ENCODE measurements at places on chromosomes 11 and 22.

GRCh38 chr11:127000291-127000968, at the start of gene KIRREL3:
TSS of gene KIRREL3 (minus strand) at chr11:127000770.
- DNase-seq = peak; percentile 58

- no peak for DNase-seq
Measured at GRCh38 chr11:100760744-100761143, 73.7 kb downstream of the ARHGAP42 start.

- DNase-seq = no peak
Measured at GRCh38 chr22:44668190-44668885, 33.7 kb upstream of the PRR5 start.

DNA sequence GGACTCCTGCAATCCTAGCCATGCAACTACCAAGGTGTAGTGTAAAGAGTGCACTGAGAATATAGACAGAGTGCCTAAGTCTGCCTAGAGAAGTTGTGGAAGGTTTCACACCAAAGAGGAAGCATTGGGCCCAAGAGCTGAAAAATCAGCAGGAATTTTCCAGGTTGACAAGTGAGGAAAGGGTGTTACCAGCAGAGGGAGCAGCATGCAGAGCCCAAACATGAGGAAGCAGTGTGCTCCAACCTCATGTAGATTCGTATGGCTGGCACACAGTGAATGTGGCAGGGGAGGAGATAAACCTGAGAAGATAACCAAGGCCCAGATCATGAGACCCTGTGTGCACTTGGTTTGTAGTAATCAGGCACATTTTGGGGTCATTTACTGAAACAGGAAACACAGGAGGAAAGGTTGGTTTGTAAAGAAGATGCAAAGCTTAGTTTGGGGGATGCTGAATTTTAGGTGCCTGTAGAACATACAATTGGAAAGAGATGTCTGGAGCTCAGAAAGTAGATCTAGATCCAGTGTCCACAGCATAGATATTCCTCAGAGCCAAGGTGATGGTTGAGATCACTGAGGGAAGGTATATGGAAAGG, 1.7 kb downstream of the HPX start:
- peak; percentile 7 for DNase-seq

DNA sequence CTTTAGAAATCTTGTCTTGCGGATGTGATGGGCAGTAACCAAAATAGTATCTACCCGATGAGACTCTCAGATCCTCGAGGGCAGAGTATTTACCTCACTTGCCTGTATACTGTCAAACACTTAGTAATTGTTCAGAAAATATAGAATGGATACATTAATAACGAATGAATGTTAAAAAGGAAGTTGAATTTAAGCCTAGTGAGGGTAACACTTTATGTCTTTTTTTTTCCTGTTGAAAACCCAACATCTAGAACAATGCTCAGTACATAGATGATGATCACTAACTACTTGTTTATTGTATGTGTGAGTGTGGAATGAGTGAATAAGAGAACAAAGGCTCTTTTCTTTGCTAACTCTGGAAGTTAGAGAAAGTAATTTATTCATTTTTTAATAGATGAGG, 195.7 kb downstream of the MIAT start:
- no peak for DNase-seq

DNA sequence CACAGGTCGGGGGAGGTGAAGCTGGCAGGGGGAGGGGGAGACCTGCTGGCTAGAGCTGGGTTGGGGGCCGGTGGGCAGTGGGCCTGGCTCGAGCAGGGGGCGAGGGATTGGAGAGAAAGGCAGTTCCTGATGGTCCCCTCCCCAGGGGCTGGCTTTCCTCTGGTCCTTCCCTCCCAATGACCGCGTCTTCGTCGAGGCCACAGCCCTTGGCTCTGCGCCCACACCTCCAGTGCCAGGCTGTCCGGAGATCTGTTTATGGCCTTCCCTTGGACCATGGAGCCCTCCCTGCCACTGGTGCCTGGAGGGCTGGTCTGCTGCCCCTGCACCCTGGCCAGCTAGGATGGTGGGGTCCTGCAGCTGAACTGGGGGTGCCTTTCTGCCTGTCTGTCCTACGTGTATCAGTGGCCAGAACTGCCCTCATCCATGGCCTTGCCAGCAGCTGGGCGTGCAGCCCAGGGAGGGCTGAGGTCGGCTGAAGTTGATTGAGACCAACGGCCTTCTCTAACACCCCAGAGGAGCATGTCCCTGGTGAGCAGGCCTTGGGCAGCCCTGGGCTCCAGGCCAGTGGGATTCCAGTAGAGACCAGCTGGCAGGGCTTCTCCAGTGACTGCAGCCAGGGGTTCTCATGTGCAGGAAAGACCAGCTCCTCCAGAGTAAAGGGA, 12.3 kb downstream of the TANGO2 start:
- peak; percentile 59 for DNase-seq

- no peak for DNase-seq
Measured at GRCh38 chr11:131146827-131147490, 223.5 kb upstream of the NTM start.

- no peak for DNase-seq
Measured at GRCh38 chr22:48919187-48919590, 908.5 kb downstream of the BRD1 start.

DNA sequence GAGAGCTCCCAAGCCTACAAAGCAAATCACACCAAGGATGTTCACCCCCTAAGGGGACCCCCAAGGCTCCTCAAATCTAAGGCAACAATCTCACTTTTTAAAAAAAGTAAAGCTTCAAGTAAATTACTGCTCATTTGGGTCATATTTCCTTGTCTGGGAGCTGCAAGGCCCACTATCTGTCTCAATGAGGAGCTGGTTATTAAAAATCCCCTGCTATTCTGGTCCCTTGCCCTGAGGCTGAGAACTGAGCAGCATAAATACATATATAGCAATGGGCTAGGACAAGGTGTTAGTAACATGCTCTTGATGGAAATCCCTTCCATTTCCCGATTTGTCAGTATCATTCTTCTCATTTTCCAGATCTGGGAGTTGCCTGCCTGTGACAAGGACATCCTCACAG, 119.2 kb downstream of the ETS1 start:
- DNase-seq = no peak

- no peak for DNase-seq
Measured at GRCh38 chr22:44604991-44605390, 97.0 kb upstream of the PRR5 start.

DNA sequence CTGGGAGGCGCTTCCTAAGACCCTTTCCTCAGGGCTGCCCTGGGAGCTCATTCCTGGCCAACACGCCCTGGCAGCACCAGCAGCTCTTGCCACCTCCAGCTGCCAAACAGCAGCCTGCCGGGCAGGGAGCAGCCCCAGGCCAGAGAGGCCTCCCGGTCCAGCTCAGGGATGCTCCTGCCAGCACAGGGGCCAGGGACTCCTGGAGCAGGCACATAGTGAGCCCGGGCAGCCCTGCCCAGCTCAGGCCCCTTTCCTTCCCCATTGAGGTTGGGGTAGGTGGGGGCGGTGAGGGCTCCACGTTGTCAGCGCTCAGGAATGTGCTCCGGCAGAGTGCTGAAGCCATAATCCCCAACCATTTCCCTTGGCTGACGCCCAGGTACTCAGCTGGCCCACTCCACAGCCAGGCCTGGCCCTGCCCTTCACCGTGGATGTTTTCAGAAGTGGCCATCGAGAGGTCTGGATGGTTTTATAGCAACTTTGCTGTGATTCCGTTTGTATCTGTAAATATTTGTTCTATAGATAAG, 7.6 kb downstream of the SLC39A13 start:
- no peak for DNase-seq

DNA sequence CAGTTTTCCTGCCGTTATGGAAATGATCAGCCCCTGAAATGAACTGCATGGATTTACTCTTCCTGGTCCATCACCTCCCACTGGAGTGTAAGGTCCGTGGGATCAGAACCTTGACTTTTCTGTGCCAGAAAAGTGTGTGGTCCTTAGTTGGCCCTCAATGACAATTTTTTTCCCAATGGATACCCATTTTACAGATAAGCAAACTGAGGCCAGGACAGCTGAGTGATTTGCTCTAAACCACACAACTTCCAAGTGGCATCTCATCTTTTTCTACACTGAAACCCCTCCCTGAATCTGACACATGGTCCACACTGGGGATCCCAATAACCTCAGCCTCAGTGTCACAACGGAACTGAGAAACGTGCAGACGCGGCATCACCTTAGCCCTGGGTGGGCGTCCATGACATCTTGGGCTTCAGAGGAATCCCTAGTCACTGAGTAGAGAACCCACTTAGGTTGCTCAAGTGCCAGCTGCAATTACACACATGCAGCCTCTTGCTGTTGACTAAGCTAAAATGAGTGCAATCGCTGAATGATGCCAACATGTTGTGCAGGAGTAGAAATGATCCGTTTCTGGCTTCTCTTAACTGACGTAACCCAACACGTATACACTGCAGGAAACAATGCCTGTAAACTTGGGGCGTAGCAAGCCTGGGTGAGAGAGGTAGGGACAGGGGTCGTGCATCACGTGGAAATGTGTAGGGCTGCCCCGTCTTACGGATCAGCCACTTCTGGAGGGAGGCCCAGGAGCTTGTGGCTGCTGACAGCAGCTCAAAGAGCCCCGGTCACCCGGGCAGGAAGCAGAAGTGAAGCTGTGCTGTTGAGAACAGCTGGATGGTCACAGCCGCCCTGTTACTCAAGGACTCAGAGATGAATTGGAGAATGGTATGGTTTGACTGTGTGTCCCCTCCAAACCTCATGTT, 136.3 kb downstream of the SHANK2 start:
- no peak for DNase-seq

DNA sequence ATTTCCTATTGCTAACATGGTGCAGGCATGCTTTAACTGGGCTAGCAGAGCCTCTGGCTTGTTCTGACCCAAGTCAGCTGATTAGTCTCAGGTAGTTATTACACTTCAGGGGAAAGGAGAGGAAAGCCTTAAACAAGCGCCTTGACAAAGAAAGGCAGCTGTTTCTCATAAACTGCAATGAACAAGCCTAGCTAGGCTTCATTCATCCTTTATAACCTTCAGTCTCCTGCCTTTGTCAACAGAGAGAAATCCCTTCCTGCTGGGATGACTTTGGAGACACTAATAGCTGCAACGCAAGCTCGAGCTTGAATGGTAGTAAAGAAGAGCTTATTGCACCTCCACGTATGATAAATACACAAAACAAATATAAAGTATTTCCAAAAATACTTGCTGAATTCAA, 68.4 kb downstream of the CCDC34 start:
- DNase-seq = no peak

GRCh38 chr11:32890843-32891656, 1.6 kb upstream of the QSER1 start:
- DNase-seq = no peak

DNA sequence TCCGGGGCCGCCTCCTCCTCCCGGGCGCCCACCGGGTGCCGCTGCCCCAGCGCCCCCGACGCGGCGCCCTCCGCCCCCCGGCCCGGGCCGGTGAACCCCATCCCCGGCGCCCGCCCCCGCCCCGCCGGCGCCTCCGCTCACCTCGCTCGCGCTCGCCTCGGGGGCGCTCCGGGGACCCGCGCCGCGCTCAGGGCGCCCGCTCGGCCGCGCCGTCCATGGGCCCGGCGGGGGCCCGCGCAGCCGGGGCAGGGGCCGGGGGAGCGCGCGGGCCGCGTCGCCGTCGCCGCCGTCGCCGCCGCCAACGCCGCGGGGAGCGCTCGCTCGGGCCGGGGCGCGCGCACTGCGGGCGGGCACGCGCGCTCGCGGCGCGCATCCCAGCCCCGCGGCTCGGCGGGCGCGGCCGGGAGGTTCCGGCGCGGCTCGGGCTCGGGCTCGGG, 293 bp downstream of the DUSP8 start:
- no peak for DNase-seq

DNA sequence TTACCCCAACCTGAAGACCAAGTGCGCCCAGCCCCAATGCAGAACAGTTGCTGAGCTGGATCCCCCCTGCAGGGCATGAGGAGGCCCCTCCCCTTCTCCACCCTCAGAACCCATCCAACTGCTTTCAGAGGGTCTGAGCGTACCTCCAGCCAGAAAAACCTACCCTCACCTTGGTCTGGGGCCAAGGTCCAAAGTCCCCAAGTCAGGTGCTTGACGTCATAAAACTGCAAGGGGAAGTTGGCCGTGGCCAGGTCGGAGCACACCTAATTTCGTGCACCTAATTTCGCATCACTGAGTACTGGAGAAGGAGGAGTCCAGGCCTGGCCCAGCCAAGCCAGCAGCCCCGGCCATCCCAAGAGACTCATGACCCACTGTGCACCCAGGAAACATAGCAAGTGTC, 289.8 kb downstream of the CTTN start:
- no peak for DNase-seq

DNA sequence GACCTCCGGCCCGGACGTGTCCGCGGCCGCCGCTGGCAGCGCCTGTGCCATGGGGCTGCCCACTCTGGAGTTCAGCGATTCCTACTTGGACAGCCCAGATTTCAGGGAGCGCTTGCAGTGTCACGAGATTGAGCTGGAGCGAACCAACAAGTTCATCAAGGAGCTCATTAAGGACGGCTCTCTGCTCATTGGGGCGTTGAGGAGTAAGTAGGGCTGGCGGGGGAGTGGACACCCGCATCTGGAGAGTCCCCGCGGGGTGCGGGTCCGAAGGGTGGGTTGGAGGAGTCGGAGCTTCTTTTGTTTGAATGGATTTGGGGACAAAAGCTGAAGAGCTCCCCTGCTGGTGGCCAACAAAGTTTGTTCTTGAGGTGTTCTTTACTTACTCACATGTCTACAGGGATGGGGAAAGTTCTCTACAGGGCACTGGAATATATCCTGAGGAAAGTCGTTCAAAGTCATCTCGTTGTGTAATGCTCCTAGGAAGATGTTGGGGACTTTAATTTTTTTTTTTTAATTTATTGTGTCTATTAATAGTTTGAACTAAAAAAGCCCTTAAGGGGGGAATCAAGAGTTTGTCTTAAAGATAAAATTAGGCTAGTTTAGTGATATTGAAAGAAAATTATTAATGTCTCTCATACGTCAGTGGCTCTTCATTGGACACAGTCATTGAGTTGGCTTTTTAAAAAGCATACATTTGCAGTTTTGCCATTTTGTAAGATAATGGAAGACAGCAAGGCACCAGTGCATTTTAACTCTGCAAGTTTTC, 725 bp downstream of the ARHGAP42 start:
- DNase-seq = peak; percentile 32

DNA sequence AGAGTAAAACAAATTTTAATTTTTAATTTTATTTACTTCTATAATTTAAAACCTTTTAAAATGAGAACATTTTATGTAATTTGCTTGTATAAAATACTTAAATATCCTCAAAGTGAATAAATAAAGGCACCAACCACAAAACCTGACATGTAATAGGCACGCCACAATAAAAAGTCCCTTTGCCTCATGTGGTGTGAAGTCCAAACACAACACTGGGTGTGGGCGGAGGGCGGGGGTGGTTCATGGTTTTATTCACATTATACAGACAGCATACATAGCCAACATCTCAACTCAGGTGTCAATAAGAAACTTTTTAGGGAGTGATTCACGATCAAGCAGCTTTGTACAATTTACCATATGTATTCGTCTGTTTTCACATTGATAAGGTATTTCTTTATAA, 107.9 kb downstream of the ANO3 start:
- no peak for DNase-seq
